Endothelial cell of umbilical vein (primary cell): ENCODE measurements at places on chromosomes 6 and 20. TPM values are rescaled to one million over a fixed set of nuclear protein-coding genes. Genes with fewer than 3 reads are reported as not detected.

- peaks cover 7% of the 10 kb centered on the region for H3K4me1 ChIP-seq
- no peak overlapping the region for H3K4me3 ChIP-seq
- H3K27ac ChIP-seq = no peak overlapping the region
- no peaks in the 10 kb centered on the region for H3K36me3 ChIP-seq
- H3K27me3 ChIP-seq = peaks cover under 1% of the 10 kb centered on the region
- peak; percentile 4 for DNase-seq
These were observed 86.6 kb downstream of the SLC16A10 start for GRCh38 chr6:111173946-111174345.

PI3 gene
- total RNA-seq = not detected in 2 replicates

CDH4 gene
- 0.51 and 0.81 TPM in 2 replicates for total RNA-seq

GRCh38 chr20:10282979-10283456, 64.4 kb downstream of the SNAP25 start:
- no peaks in the 10 kb centered on the region for H3K4me1 ChIP-seq
- no peak overlapping the region for H3K4me3 ChIP-seq
- no peaks in the 10 kb centered on the region for H3K36me3 ChIP-seq
- DNase-seq = no peak
- H3K27me3 ChIP-seq = no peaks in the 10 kb centered on the region

DNA sequence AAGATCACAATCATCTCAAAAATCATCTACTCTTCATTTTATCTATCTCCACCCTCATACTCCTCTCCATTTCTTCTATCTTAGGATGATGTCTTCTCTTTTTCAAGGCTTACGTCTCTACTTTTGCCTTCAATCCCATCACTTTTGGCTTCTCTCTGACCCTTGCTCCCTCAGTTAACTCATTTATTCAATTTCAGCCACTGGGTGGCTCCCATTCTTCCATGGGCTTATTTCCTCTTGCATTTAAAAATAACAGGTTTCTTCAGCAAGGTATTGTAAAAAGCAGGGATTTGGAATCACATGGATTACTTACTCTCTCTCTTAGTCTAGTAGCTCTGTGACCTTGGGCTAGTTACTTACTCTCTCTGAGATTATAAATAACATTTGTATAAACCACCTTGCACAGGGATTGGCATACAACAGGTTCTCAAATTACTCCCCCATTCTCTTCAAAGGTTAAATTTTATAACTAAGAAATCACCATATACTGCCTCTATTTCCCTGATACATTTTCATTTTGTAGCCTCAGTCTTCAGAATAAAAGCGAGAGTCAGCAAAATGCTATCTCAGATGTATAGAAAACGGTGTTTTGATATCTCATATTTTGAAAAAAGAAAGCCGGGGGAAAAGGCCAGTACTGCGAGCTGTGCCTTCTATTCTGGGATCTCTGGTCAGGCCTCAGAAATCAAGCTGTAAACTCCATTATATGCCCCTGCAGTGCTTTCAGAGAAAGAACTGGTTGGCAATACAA, 5.5 kb downstream of the ZSCAN12 start:
- H3K27me3 ChIP-seq = no peaks in the 10 kb centered on the region
- peaks cover 8% of the 10 kb centered on the region for H3K4me1 ChIP-seq
- DNase-seq = peak; percentile 15
- no peak overlapping the region for H3K27ac ChIP-seq

SLC22A2 gene
- total RNA-seq = not detected in 2 replicates

DNA sequence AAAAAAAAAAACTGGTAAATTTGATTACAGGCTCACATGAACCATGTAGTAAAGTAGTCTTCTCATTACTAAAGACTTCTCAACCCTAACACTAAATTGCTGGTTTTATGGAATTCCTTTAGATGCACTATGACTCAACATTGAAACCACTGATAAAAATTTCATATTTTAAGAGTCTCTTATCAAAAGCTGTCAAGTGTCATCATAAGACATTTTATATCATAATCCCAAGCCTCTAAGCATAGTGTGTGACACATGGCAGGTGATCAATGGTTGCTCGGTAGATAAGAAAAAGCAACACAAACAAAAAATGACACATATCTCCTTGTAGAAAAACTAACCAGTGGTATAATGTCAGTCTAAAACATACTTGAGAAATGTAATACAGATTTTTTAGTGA, 258.4 kb downstream of the RNGTT start:
- no peak for DNase-seq
- H3K27ac ChIP-seq = no peak overlapping the region
- H3K36me3 ChIP-seq = no peaks in the 10 kb centered on the region
- H3K27me3 ChIP-seq = no peaks in the 10 kb centered on the region

- H3K36me3 ChIP-seq = no peaks in the 10 kb centered on the region
- no peak for DNase-seq
- no peaks in the 10 kb centered on the region for H3K27me3 ChIP-seq
- H3K4me3 ChIP-seq = no peak overlapping the region
- H3K4me1 ChIP-seq = peaks cover 9% of the 10 kb centered on the region
- no peak overlapping the region for H3K27ac ChIP-seq
These were observed 5.6 kb upstream of the TFB1M start for GRCh38 chr6:155319902-155320301.

MARCKS gene
- 315 and 320 TPM in 2 replicates for total RNA-seq

C20orf202 gene
- not detected in 2 replicates for total RNA-seq

DNA sequence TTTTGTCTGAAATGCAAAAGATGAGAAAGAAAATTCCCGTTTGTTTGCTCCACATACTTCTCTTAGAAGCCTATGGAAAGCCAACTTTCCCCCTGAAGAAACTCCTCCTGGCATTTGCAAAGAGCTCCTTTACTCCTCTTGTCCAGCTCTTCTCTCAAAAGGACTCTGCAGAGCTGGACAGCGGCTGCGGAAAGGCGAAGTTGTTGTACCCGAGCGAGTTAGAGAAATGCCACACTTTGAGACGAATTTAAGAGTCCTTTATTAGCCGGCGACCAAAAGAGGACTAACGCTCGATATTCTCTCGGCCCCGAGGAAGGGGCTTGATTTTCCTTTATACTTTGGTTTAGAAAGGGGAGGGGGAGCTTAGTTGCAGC, 157.8 kb downstream of the TRIM27 start:
- no peak overlapping the region for H3K4me3 ChIP-seq
- H3K27me3 ChIP-seq = peaks cover 46% of the 10 kb centered on the region
- H3K36me3 ChIP-seq = no peaks in the 10 kb centered on the region
- no peaks in the 10 kb centered on the region for H3K4me1 ChIP-seq
- no peak for DNase-seq

DNA sequence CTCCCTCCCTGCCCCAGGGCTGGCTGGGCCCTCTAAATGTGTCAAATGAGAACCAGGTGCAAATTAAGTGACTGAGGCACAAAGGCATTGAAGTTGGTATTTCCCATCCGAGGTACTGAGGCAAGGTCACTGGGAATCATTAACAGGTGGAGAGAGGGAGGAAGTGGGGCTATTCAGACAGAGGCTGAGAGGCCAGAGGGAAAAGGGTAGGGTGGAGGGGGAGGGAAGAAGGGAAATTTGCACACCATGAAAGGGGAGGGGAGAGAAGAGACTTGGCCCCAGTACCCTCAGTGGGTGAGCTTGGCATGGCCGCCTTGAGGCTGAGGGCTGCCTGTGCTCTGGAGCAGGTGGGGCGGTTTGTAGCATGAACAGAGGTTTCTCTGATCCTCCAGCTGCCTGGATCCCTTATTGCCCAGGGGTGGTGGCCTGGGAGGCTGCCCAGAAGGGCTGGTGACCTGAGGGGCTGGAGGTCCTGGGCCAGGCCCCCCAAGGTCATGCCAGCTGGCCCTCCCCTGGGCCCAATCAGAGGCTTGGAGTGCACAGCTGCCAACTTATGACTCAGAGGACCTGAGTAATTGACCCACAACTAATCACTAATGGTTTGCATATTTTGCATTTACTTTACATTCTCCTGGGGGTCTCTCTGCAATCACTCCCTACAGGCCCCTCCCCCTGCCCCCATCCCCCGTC, 40.3 kb upstream of the ZFAND3 start:
- no peaks in the 10 kb centered on the region for H3K36me3 ChIP-seq
- no peak overlapping the region for H3K4me3 ChIP-seq
- no peak overlapping the region for H3K27ac ChIP-seq

- no peaks in the 10 kb centered on the region for H3K27me3 ChIP-seq
- no peak for DNase-seq
- H3K36me3 ChIP-seq = no peaks in the 10 kb centered on the region
- H3K4me1 ChIP-seq = no peaks in the 10 kb centered on the region
These were observed 79.9 kb downstream of the THBS2 start for GRCh38 chr6:169173532-169174268.

- no peak for DNase-seq
- no peaks in the 10 kb centered on the region for H3K27me3 ChIP-seq
- peak overlapping the region; percentile 76 for H3K4me3 ChIP-seq
- H3K4me1 ChIP-seq = peaks cover 14% of the 10 kb centered on the region
- H3K36me3 ChIP-seq = peaks cover 12% of the 10 kb centered on the region
- peak overlapping the region; percentile 78 for H3K27ac ChIP-seq
These were observed 1.0 kb downstream of the PCIF1 start for GRCh38 chr20:45935416-45936046.

DNA sequence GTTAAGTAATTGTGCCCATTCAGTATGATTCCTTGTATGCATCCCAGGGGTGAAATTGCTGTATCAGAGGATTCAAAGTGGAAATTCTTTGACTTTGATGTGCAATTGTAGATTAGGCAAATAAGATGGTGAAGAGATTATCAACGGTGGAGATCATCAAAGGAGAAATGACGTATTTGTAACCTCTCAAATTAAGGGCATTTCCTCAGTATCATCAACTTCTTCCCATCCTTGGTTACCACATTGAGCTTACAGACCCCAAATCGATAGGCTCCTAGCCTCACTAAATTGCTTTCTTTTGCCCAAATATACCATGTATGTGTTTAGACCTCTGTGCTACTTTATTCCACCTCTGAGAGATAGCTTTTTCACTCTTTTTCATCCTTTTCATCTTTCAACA, 213.1 kb upstream of the ZFP64 start:
- DNase-seq = no peak
- H3K4me1 ChIP-seq = no peaks in the 10 kb centered on the region
- H3K36me3 ChIP-seq = no peaks in the 10 kb centered on the region
- no peaks in the 10 kb centered on the region for H3K27me3 ChIP-seq
- no peak overlapping the region for H3K4me3 ChIP-seq

DNA sequence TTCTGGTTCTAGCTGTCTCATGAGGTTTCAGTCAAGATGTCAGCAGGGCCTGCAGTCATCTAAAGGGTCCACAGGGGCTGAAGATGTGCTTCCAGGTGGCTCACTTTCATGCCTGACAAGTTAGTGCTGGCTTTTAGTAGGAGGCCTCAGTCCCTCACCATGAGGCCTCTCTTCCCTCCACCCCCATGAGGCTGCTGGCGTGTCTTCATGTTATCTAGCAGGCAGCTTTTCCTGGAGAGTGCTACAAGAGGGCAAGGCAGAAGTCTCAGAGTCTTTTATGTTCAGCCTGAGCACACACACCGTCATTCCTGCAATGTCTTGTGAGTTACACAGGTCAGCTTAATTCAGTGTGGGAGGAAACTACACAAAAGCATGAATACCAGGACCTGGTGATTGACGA, 769.9 kb downstream of the HDGFL1 start:
- DNase-seq = no peak
- H3K4me1 ChIP-seq = no peaks in the 10 kb centered on the region
- H3K27ac ChIP-seq = no peak overlapping the region
- H3K27me3 ChIP-seq = no peaks in the 10 kb centered on the region

GRCh38 chr6:37005061-37005810, at the start of gene FGD2:
FGD2 (plus strand) TSS chr6:37005655; CDS start chr6:37005818, 163 bp downstream.
- no peaks in the 10 kb centered on the region for H3K27me3 ChIP-seq
- H3K27ac ChIP-seq = no peak within 1 kb of the TSS
- H3K4me3 ChIP-seq = no peak within 1 kb of the TSS
- no peaks in the 10 kb centered on the region for H3K36me3 ChIP-seq

DNA sequence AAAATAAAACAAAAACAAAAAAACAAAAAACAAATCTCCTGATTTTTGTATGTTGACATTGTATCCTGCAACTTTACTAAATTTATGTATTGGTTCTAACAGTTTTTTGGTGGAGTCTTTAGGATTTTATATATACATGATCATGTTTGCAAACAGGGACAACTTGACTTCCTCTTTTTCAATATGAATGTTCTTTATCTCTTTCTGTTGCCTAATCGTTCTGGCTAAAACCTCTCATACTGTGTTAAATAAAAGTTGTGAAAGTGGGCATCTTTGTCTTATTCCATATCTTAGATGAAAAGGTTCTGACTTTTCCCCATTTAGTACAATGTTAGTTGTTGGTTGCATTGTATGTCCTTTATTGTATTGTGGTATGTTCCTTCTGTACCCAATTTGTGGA, 261.7 kb upstream of the NOX3 start:
- H3K36me3 ChIP-seq = no peaks in the 10 kb centered on the region
- no peaks in the 10 kb centered on the region for H3K27me3 ChIP-seq
- DNase-seq = no peak
- H3K27ac ChIP-seq = no peak overlapping the region

DNA sequence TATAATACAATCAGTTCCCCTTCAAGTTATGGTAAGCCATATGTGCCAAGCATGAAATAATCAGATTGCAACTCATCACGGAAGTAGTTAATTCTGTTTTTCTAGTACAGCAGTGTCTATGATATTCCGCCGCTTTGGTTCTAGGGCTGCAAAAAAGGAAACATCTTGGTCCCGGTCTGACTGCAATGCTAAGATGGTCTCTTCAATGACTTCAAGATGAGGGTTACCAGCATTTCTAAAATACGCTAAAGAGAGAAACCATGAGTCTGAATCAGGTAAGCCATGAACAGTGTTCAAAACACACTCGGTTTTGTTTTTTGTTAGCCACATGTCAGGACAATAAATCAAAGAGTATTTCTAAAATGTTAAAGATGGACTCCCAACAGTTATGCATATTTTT, 3.2 kb upstream of the ANKRD60 start:
- H3K4me1 ChIP-seq = peaks cover 11% of the 10 kb centered on the region
- peaks cover 21% of the 10 kb centered on the region for H3K27me3 ChIP-seq
- no peak overlapping the region for H3K27ac ChIP-seq
- DNase-seq = no peak
- H3K4me3 ChIP-seq = no peak overlapping the region
- H3K36me3 ChIP-seq = peaks cover 5% of the 10 kb centered on the region

DNA sequence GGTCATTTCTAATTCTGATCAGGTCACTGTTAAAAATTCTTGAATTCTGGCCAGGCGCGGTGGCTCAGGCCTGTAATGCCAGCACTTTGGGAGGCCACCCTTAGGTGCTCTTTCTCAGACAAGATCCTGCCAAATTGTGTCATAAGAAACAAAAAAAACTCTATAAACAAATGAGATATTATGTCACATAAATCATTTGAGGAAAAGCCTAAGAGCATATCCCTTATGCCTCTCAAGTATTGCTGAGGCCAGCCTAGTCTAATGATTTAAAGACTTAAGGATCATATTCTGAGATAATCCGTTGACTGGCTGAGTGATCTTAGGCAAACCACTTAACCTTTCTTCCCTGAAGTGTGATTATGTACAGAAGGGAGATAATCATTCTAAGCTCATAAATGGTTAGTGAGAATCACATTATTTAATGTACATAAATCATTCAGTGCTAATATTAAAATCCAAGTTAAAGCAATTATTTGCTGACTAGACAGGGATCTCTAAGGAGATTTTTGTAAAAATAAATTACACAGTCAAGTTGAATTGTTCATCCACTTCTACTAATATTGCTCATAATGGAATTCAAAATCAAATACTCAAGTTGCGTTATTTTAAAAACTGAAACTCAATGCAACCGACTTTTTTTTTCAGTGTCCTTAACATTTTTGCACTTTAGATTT, 365.4 kb downstream of the PHF3 start:
- no peak overlapping the region for H3K27ac ChIP-seq
- H3K4me1 ChIP-seq = no peaks in the 10 kb centered on the region
- H3K4me3 ChIP-seq = no peak overlapping the region
- no peak for DNase-seq

GRCh38 chr6:79305020-79305419, 70.5 kb upstream of the HMGN3 start:
- no peaks in the 10 kb centered on the region for H3K27me3 ChIP-seq
- H3K4me3 ChIP-seq = no peak overlapping the region
- DNase-seq = no peak
- no peaks in the 10 kb centered on the region for H3K4me1 ChIP-seq

HSPA1L gene
- total RNA-seq = 0.74 and 0.77 TPM in 2 replicates
